ENCODE measurements at places on chromosomes 5 and 9.

DNA sequence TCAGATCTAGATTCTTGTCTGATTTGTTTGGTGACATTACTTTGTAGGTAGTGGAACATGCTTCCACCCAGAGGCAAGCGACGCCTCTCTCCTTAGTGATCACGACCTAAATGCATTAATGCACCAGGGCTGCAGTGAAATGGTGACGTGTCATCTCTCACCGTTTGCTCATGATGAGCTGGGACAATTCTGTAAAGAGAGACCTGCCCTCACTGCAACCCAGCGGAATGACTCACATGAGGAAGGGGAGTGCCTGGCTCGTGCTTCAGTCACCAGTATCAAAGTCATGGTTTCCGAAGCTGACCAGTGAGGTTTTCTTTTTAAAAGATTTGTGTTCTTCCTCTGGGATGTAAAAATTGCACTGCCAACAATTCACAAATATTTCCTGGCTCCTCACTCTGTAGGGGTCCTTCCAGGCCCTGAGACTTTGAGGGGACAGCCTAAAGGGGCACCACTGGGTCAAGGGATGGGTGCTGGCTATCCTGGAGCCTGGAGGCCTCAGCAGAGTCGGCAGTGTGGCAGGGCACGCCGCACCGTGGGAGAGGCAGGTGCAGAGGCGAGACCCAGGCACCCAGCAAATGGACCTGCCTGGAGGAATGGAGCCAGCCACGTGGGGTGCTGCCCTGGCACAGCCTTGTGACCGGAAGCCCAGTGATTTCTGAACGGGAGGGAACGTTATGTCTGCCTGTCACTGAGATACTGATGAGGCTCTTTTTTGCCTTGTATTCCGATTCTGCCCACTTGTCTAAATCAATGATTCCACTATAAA lies 17.3 kb downstream of the QSOX2 start:
- no peak for DNase-seq

GRCh38 chr9:76454311-76454710 lies 4.7 kb upstream of the GCNT1 start:
- no peak for DNase-seq

- DNase-seq = no peak
Measured at GRCh38 chr5:174720612-174721529, 3.5 kb upstream of the MSX2 start.

DNA sequence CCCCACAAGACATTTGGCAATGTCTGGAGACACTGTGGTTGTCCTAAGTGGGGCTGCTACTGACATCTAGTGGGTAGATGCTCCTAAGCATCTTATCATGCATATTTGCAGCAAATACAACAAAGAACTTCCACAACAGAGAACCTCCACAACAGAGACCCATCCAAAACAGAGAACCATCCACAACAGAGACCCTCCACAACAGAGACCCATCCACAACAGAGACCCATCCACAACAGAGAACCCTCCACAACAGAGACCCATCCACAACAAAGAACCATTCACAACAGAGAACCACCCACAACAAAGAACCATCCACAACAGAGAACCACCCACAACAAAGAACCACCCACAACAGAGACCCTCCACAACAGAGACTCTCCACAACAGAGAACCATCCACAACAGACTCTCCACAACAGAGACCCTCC lies 32.8 kb downstream of the ARPC5L start:
- no peak for DNase-seq

DNA sequence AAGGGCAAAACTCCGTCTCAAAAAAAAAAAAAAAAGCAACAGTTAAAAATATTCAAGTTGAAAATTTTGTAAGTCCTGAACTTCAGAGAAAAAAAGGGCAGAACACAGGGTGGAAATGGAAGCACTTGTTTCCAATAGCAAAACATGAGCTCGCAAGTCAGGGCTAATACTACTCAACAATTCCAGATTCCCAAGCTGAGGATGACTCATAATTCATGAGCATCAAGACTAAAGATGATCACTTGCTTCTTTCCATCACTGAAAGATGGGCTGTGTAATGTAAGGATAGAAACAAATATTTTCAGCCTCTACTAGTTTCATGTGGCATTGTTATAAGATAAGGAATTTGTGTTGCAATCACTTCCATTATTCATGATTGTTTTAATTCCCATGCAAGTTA lies 33.5 kb upstream of the FST start:
- DNase-seq = no peak

GRCh38 chr9:86730163-86730928 lies 217.0 kb downstream of the GAS1 start:
- no peak for DNase-seq

DNA sequence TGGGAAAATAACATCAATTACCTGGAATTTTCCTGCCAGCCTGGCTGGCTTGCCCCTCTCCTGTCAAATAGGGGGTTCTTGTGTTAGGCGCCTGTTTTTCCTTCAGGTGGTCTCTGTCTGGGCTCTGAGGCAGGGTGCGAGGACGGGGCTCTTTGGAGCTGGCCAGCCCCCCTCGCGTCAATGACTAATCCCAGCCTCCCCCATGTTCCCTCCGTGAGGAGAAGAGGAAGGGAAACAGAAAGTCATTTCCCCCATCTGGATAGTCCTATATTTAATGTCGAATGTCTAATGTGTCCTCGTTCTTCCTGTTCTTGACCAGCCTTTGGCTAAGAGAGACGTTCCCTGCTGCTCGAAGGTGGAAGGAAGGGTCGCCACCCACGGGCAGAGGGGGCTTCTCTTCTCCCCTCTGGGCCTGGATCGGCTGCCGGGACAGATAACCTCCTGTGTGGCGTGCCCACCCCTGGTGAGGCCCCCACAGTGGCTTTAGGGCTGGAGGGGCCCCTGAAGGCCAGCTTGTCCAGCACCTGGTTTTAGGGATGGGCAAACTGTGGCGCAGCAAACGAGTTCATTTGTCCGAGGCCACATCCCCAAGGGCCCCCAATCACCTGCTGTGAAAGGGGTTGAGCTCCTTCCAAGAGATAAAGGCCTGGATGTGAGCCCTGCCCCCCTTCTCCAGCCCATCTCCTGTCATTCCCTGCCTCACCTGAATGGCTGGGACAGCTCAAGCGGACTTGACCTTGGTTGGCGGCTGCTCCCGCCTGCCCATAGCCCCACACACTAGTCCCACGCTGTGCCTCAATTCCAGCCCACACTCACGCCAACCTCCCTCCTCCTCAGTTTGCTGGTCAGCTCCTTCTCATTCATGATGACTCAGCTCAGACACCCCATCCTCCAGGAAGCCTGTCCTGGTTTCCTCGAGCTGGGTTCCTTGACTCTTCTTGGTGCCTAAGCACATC lies 35.9 kb upstream of the UNC5A start:
- DNase-seq = no peak

DNA sequence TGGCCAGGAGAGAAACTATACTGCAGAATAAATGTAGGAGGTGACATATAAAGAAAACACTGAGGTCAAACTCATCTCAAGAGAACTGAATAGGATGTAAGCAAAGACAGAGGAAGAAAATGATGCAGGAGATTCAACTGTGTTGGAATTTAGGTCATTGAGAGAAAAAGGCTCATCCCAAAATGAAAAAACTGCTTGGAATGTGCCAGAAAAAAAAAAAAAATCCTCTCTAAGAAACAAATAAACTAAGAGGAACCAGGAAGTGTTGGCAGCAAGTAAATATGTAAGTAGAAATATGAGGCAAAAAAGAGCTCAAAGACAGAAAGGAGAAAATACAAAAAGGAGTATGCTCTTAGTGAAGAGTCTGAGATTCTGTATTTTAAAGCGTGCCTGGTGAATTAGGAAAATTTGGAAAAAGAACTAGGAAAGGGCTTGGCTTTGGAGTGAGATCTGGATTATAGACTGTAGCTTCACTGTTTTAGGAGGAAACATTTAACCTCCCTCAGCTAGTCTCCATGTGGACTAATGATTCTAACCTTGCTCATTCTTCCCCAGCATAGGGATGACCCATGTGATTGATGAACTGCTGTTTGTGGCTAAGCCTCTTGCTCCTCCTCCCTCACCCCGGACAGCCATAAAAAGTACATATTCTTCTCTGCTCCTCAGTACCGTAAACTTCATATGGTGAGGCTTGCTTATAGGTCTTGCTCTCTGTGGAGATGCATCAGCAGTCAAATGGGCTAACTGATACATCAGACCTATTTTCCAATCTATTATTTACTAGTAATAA lies 185.6 kb upstream of the POU5F2 start:
- DNase-seq = no peak

DNA sequence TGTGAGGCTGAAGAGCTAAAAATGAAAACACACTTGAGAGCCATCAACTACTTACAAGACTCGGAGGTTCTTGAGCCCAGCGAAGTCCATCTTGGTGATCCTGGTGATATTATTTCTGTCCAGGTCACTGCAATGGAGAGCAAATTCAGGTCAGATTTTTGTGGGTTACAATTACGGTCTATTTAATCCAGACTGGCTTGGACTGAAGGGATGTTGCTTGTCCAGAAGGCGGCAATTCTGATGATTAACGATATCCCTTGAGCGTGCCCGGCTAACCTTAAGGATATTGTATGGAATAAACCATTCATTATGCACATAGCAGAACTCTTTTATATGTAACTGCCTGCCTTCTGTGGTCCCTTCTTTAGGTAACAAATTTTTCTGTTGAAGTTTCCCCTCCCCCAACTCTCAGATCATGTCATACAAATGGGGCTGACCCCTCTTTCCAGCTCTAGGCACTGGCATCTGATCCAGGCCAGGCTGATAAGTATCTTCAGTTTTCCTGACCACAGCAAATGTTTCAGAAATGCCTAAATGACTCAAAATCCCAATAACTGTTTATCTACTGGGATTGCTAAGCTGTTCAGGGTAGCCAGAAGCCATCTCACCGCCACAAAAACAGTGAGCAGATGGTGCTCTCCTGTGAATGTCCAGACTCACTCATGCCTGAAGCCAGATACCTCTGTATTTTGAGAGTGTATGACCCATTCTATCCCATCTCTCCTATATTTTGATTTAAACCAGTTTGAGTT lies 49.4 kb downstream of the SLIT3 start:
- no peak for DNase-seq

Measured in stimulated activated CD4-positive, alpha-beta T cell treated with anti-CD3 and anti-CD28 coated beads, Interleukin-12 subunit alpha, Interleukin-12 subunit beta, amount 100 ng/mL, for 24 hours (primary cell).